ENCODE measurements at places on chromosomes 4 and X.

DNA sequence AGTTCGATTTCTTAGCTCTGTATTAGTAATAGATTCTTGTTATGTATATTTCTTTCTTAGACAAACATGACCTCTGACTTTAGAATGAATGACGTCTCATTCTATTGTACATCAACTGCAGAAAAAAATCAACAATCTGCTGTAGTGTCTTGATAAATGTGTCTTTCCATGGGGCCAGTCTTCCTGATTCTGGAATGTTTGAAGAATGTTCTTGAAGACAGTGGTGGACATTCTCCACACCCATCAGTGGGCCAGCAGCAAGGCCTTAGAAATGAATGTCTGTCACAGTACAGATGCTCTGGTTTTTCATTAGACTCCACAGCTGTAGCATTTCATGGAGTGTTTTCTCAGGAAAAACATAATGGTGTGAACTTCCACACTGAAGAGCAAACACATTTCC lies 63.2 kb upstream of the FAM47B start:
- DNase-seq, result no peak

- peak; percentile 9 for DNase-seq
Observed at GRCh38 chr4:106898621-106899230, 137.4 kb downstream of the DKK2 start.

DNA sequence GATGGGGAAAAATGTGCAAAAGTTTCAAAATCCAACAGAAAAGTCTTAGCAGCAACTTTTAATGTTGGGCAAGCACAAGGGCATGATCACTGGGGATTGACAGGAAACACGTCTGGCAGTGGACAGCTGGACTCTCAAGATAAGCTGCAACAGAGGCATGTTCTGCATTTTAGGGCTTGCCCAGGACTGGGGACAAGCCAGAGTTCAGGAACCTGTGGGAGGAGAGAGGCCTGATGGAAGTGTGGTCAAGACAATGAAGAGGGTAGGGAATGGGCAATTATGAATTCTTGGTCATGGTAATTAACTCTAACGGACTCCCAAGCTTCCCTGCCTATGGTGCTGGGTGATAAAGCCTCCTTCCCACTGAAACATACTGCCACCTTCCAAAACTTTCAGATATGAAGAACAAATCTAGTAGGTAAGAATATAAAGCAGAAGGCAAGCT lies 48.4 kb downstream of the ANXA3 start:
- DNase-seq, result no peak

DNA sequence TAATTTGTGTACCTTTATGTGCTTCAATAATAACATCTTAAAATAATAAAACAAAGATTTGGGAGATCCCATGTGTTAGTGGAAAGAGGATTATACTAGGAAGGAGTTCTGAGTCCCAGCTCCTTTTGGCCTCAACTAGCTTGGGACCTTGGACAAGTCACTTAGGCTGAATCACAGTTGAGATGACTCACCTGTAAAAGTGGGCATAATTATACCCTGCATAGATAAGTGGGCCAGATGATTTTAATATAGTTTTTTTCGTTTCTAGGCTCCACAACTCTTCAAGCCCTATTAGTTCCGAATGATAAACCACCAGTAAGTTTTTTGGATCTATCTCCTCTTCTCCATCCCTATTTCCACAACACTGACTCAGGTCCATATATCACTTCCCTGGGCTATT lies 131.8 kb downstream of the ENOX2 start:
- no peak for DNase-seq

DNA sequence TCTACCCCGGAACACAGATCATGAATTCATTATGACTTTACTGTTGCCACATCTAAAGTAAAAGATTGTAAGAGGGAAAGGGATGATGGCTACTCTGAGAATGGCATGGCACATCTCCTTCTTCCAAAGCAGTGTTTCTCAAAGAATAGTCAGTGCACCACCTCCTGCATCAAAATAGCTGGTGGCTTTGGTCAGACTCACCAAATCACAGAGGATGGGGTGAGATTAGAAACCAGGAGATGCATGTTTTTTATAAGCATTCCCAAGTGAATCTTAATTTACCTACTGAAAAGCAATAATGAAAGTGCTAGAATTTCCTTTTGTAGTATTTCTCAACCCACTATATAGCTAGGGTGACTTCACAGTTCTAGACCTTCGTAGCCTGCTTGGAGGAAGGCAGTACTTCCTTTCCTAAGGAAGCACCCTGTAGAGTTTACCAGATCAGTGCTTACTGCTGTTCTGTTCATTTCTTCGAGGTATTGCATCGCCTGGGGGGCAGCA lies 340.8 kb upstream of the KLF3 start:
- DNase-seq, result no peak

GRCh38 chr4:30314001-30314400 lies 406.2 kb upstream of the PCDH7 start:
- no peak for DNase-seq

GRCh38 chr4:184932343-184932742 lies 85.9 kb upstream of the HELT start:
- DNase-seq, result no peak

DNA sequence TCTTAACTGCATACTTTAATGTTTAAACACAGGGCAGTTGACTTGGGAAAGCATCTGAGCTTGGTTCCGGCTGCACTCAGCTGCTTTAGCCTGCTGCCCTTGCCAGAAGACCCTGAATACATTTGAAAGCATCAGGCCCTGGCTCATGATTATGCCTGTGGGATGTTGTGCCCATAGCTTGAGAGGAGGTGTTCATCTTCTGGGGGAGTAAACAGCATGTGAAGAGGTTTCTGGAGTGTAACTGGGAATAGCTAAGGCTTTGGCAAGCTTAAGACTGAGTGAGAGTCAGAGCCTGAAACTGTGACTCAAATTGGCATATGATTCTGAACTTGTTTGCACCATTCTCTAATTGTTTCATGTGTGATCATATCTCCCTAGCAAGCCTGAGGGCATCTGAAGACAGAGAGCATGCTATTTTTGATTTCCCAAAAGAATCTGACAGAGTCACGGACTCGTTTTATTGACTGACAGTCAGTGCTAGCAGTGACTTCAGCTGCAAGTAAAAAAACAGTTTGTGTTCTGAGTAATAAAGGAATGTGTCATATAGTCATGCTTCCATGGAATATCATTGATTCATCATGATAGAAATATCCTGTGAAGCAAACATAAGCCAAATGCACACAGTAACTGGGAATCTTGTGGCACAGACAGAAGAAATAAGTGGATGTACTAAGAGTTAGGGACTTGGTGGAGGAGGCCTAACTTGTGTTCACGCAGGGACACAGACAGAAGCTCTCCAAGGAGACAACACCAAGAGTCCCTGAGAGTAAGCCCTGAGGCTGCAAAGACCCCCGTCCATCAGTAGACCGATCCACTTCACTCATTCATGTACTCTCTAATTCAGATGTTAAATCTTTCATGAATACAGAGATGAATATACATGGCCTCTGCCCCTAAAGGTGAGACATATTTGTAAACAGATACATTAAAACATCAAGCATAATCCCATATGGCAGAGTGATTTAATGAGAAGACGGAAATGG lies 100.7 kb downstream of the SYNPO2 start:
- no peak for DNase-seq

GRCh38 chr4:27048429-27049238 lies 188.0 kb downstream of the STIM2 start:
- DNase-seq, result peak; percentile 11

Data from GM12891 (cell line).